Neuronal stem cell (in vitro differentiated cells): ENCODE measurements at places on chromosomes 12 and 14.

DNA sequence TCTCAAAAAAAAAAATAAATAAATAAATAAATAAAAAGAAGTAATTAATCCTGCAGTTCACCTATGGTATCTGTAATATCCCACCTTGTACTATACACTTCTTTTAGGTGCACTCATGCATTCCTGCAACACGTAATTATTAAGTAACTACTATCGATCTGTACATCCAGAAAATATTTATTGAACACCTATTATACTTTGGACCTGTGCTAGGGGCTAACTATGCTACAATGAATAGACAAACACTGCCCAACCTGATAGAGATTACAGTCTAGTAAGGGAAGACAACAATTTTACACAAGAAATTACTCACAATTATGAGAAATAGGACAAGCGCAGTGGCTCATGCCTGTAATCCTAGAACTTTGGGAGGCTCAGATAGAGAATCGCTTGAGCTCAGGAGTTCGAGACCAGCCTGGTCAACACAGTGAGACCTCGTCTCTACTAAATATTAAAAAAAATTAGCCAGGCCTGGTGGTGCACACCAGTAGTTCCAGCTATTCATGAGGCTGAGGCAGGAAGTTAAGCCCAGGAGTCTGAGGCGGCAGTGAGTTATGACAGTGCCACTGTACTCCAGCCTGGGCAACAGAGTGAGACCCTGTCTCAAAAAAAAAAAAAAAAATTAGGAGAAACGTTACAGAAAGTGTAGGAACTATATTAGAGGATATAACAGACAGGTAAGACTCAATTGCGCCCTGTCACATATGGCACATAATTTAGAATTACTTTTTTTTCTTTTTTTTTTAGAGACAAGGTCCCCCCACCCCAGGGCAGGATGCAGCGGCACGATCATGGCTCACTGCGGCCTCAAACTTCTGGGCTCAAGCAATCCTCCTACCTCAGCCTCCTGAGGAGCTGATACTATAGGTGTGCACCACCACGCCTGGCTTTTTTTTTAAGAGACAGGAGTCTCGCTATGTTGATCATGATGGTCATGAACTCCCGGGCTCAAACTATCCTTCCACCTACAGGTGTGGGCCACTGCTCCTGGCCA is 1.2 kb downstream of the NRDE2 start:
- DNase-seq = no peak

DNA sequence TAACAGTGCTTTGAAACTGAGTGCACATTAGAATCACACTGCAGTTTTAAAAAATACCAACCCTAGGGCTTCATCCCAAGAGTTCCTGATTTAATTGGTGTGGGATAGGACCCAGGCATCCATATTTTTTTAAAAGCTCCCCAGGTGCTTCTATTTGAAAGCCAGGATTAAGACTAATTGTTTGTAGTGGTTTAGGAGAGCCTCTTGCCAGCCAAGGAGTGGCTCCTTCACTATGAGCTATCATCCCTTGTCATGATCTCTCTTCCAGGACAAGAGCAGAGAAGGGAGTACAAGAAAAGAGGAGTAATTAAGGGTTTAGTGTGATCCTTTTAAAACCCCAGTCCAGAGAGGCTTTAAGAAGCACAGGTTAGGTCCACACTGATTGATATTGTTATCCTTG is 178.0 kb downstream of the CAND1 start:
- no peak for DNase-seq

DNA sequence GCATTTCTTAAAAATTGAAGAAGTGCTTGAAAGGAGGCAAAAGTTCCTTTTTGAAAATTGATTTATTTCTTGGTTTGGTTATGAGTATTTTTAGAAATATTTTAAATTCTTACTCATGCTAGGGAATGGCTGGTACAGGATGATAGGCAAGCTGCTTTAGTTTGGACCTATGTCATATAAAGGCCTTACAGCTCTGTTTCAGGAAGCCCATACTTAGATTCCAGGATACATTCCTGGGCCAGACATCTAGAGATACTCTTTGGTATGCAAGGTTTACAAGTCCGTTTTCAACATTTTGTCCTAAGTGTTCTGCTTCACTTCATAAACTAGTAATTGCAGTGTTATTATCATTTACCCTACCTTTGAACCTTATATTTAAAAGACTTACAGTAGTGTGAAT is 186.8 kb downstream of the FUT8 start:
- DNase-seq = no peak

- no peak for DNase-seq
These were observed 56.5 kb downstream of the HCAR2 start for GRCh38 chr12:122646517-122647217.

DNA sequence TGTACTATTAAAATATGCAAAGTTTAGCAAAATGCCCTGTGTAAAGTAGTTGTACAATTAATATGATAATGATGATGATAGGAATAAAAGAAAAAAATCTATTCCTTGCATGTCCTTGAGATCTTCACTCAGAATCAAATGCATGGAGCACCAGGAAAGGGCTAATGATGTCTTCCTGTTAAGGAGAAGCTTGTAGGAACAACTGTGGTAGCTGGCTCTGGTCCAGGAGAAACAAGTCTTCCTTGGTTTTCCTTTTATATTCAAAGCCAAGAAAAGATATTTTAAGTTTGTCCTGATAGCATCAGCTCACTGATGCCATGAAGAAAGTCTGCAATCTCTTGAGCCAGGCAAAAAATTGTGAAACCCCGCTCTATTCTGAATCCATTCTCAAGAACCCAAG is 138.9 kb downstream of the PIK3C2G start:
- DNase-seq = no peak
